ENCODE measurements at places on chromosomes 16 and 17.
A peak's percentile ranks its signal among the peaks of the same experiment; 100 is the strongest.

DNA sequence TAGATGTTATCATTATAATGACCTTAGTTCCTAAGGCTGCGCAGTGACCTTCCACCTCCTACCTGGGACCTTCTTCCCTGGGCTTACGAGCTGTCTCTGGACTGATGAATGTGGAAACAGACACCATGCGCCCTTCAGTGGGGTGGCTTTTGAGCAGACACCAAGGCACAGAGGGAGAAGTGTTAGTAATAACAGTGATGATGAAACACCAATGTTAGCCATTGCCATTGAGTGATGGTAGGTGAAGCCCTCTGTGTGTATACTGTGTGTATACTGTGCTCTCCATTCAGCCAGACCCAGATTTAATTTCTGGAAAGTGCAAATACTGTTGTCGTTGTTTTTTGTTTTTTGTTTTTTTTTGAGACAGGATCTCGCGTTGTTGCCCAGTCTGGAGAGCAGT, 44.5 kb downstream of the CLEC16A start:
- DNase-seq = no peak

- DNase-seq = peak; percentile 16
These were observed 85.7 kb downstream of the MGAT5B start for GRCh38 chr17:76953946-76954345.

GRCh38 chr17:76356803-76357456, 3.2 kb upstream of the PRPSAP1 start:
- DNase-seq = no peak

GRCh38 chr17:43974382-43975266, 20.9 kb upstream of the PYY start:
- DNase-seq = no peak

DNA sequence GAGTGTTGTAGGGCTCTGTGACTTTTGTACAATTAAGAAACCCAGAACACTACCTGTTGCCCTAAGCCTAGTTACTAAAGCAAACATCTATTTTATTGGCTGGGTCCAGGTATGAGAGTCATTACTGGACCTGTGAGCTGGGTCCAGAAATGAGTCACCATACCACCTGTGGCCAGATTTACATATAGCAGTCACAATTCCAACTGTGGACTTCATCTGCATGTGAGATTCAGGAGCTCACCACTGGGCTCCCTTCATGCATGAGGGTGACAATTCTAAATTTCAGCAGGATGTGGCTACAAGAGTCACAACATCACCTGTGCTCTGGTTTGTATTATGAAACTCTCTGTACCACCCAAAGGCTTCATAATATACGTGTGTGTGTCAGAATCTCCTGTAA, 2038.0 kb downstream of the TP53TG3F start:
- DNase-seq = no peak

DNA sequence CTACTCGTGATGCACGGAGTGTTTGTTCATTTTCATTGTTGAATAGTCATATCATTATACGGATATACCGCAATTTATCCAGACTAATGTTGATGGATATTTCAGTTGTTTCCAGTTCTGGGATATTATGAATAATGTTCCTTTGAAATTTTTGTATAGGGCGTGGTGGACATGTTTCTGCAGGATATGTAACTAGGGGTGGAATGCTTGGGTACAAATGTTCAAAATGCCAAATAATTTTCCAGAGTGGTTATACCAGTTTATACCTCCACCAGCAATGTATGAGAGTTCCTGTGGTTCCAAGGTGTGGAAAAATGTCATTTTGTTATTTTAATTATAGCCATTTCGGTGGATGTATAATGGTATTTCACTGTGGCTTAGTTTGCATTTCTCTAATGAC, 53.6 kb downstream of the NUP88 start:
- no peak for DNase-seq

GRCh38 chr17:73863761-73864535, 219.7 kb upstream of the SDK2 start:
- DNase-seq = no peak

DNA sequence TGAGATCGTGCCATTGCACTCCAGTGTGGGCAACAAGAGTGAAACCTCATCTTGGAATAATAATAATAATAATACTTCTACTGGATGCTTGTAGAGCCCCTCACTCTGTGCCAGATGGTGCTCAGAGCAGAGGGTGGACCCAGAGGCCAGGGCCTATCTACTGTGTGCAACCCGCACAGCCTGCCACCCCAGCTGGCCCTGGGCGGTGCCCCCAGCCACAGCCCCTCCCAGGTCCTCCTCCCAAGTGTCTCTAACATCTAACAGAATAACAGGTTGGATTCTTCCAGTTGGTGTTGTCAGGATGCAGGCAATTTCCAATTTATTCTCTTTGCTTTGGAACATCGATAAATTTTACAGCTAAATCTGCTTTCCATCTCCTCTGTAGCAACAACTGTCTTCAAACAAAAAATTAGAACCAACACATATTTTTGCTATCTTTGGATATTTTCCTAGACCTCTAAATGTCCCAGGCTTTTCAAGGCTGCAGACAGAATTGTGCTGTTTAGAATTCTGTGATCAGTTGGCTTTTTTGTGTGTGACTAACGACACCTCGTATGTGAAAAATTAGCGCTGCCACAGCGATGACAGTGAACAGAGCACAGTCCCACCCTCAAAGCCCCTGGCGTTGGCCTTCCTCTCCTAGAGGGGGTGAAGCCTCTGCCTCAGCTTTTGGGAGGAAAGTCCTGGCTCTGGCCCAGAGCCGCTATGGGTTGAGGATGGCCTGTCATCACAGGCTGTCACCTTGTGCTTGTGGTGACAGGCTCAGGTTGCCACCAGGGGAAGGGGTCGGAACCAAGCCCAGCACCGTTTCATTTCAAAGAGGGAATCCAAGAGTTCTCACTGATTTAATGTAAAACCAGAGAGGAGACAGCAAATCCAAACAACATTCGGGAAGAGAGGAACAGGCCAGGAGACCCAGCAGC, 7.6 kb upstream of the EVPL start:
- DNase-seq = peak; percentile 24

- no peak for DNase-seq
These were observed 118.0 kb upstream of the PLCG2 start for GRCh38 chr16:81661082-81661481.

DNA sequence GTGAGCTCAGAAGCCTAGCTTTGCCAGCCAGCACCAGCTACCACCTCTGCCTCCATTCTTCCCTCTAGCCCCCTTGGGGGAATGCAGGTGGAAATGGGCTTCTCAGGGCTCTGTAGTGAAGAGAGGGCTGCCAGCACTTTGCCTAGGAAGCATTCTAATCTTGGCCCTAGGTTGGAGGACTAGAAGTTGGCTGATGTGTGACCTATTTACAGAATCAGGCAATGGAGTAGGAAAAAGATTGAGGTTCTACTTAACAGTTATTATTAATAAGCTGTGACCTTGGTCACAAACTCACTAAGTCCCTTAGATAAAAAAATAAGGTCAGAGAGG, 19.9 kb downstream of the DHX38 start:
- DNase-seq = no peak

DNA sequence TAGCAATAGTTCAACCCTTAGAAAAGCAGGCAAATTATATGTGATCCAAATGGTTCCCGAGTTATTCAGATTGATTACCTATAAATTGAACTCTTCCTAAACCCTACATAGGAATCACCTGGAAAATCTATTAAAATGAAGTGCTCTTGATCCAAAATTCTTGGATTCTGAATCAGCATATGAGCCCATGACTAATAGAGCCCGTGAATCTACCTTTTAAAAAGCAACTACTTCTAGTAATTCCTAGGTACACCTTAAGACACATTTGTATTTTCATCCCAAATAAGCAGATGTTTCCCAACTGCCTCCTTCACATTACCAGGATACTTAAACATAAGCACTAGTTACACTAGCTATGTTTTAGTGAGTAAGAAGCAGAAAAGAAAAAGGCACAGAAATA, 1171.0 kb upstream of the GOT2 start:
- no peak for DNase-seq

- DNase-seq = peak; percentile 14
These were observed 47.6 kb downstream of the NLRC5 start for GRCh38 chr16:57036945-57037344.

- no peak for DNase-seq
These were observed 100.6 kb upstream of the METRNL start for GRCh38 chr17:82978765-82979349.

DNA sequence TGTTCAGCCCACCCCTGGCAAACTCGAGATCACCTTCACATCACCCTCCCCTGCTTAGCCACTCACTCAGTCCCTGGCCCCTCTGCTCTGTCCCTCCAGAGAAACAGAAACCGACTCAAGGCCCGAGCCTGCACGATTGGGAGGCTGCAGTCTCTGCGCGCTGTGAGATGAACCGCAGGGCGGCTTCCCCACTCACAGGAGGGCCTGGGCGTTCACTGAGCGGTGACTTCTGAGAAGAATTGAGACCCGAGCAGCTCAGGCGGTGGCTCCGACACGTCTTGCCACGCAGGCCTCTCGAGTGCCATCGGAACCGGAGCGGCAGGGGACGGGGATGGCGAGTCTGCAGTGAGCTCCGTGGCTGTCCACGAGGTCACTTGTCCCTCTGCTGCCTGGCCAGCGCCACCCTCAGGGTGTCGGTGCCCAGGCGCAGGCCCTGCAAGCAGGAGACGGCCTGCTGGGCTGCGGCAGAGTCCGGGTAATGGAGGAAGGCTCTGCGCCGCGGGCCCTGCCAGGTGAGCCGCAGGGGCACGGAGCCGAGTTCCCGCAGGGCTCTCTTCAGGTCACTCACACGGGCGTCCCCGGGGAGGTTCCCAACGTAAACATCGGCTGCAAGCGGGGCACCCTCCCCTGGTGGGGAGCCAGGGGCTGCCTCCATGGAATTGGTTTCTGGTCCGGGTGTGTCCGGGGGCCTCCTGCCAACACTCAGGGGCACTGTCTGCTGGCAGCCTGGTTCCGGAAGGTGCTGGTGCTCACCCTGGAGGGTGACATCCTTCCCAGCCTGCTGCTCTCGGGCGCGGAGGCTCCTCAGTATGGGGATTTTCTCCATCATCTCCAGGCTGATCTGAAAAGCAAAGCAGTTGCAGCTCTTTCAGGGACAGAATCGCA, 21.6 kb downstream of the FOXF1 start:
- no peak for DNase-seq

DNA sequence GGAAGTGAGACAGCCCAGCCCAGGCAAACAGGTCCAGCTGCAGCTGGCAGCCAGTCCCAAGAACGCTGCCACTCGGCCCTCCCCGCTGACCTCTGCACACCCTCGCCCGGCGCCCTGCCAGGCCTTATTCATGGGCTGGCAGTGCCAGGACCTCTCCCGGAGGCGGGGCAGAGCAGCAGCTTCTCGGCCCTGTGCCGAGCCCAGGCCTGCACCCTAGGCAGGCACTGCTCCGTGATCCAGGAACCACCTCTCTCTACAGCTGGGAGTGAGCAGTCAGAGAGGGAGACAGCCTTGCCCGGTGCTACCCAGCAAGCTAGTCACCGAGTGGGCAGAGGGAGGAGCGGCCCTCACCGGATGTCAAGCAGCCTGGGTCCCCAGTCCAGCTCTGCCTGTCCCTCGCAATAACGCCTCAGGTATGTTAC, 79.9 kb upstream of the CBX4 start:
- DNase-seq = no peak

- peak; percentile 37 for DNase-seq
These were observed 62.6 kb upstream of the SDK2 start for GRCh38 chr17:73706858-73707257.

- DNase-seq = no peak
These were observed 118.1 kb downstream of the NLK start for GRCh38 chr17:28160610-28161009.

- DNase-seq = no peak
These were observed 378.0 kb downstream of the SLC39A11 start for GRCh38 chr17:72714357-72714966.

DNA sequence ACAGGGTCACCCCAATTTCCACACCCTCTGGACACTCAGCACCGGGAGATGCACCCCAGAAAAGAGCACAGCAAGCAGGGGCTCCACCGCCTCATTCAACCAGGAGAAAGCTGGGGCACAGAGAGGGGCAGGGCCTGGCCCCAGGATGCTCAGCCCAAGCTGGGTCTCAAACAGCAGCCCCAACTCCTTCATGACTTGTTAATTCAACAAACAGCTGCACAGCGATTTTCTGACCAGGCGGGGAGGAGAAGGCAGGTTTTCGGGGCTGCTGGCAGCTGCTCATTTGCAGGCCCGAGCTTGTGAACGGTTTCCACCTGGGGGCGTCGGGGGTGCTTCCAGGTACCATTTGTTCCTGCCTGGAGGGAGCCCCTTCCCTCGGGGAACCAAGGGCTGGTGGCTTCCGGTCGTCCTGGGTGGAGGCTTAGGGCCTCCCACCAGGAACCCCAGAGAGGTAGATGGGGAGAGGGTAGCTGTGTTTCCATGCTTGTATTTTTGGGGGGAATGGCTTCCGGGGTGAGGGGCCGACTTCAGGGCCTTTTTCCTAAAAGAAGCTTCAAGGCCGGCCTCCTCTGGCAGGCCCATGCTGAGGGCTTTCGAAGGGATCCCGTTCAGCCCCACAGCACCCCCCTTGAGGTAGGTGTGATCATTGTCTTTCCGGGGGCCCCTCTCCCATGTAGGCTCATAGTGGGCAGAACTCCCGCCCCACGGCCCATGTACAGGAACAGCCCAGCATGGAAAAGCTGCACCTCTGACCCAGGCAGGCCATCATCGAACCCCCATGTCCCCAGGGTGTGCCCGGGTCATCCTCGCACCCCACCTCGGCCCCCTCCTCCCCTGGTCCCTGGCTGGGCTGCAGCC, 191.6 kb upstream of the GSE1 start:
- no peak for DNase-seq

GRCh38 chr16:64541621-64542020, 580.2 kb downstream of the CDH11 start:
- DNase-seq = no peak

- DNase-seq = no peak
These were observed 3.9 kb downstream of the ACAP1 start for GRCh38 chr17:7340179-7340578.
